ENCODE measurements at places on chromosomes 13 and 19.
A peak's percentile ranks its signal among the peaks of the same experiment; 100 is the strongest.

GRCh38 chr19:29880498-29881081, 61.4 kb upstream of the URI1 start:
- no peak for DNase-seq

GRCh38 chr19:41551212-41551610, 24.8 kb upstream of the CEACAM21 start:
- DNase-seq: no peak

DNA sequence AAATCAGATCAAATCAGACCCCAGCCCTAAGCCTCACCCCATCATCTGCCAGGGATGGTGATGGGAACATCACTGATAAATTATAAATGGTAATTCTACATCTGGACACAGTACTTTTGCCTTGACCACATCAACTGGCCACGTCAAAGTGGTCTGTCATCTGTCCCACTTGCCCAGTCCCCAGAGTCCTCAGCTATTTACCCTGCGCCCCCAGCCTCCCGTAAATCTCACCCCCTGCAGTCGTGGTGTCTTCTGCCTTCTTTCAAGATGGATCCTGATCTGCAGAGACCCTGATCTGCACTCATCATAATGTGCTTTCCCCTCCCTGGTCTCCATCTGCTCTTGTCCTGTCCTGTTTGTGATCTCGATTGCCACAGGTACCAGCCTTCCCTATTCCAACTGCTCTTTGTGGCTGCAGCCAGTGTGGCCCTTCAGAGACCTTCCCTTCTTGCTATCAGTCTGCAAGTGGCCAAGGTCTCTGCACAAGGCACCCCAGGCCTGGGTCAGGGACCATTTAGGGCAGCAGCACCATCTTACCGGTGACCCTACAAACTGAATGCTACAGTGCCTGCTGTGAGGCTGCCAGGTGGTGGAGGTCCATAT, 26.7 kb upstream of the POP4 start:
- no peak for DNase-seq

GRCh38 chr13:39095500-39095899, 57.2 kb downstream of the NHLRC3 start:
- DNase-seq: peak; percentile 64

DNA sequence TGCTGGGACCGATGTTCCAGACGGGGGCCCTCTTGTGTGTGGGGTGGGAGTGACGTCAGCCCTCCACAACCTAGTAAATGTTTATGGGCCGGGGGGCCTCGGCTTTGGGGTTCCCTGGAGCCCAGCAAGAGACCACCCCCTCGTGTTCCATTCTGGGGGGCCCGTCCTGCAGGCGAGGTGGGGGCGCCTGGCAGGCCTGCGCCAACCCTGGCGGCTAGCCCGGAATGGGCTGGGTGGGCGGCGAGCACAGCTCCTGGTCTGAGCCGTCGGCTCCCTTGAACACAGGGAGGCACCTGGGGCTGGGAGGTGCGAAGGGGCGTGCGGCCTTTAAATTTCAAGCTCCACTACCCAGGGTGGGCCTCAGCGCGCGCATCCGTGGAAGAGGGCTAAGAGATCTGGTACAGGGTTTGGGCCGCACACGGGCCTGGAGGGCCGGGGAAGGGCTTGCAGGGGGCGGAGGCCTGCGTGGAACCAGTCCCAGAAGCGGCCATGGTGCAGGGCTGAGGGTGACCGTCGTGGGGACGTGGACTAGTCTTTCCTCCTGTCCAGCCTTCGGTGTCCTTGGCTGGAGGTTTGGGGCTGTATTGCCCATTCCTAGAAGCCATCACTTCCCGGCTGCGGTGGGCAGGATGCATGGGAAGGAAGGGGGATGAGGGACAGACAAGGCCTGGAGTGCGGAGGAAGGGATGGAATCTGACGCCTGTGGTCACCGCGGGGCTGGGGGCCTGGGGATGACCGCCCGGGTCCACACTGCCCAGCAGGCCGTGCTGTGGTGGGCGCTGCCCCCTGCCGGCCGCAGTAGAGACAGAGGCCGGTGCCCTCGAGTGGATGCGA, 11.4 kb downstream of the NDUFA11 start:
- no peak for DNase-seq

DNA sequence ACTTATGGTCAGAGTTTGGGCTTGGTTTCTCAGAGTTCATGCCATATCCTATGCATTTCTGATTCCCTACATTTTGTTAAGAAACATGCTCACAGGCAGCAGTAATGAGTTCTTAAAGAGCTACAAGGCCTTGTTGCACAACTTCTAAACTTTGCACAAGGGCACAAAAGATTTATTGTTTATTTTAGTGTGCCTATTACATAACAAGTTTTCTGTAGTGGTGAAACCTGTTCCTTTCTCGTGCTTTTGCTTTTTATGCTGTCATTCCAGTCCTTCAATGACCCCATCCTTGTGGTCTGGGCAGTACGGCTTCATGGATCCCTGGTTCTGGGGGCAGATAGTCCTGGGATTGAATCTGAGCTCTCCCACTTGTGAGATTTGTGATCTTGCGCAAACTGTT, 17.8 kb downstream of the ZNF507 start:
- DNase-seq: no peak

GRCh38 chr19:46295401-46296201, 1.2 kb upstream of the HIF3A start:
- no peak for DNase-seq

DNA sequence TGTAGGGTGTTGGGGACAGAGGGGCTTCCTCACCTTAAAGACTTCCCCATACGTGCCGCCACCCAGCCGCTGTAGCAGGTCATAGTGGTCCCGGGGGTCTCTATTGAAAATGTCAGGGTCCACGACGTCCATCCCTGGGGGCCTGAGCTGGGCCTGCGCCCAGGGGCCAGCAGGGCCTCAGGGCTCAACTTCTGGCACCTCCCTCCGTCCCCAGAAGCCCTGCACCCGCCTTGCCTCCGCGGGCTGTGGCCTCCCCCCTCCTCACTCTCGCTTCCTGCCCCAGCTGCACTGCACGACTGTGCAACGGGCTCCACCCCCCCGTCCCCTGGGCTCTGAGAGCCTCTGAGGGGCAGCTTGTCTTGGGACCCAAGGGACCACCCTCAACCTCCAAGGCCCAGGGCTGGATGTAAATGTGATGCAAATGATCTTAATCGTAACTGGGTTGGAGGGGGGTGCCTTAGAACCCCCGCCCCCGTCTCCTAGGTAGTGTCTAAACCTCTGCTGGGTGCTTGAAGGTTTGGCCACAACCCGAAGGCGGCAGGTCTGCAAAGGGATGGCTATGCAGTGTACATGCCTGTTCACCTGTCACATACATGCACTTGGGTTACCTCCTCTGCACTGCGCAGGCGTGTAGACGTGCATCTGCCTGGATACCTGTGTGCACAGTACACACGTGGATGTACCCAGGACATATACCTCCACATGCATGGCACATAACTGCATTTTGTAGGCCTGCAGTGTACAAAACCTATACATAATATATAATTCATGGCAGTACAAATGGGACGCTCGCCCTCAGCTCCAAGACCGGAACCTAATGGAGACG, at the start of gene MAP4K1:
Gene MAP4K1 (minus strand): TSS at position 190 of the 826 bp plus-strand sequence. CDS start 58 bp downstream, at position 132.
- DNase-seq: peak; percentile 70

DNA sequence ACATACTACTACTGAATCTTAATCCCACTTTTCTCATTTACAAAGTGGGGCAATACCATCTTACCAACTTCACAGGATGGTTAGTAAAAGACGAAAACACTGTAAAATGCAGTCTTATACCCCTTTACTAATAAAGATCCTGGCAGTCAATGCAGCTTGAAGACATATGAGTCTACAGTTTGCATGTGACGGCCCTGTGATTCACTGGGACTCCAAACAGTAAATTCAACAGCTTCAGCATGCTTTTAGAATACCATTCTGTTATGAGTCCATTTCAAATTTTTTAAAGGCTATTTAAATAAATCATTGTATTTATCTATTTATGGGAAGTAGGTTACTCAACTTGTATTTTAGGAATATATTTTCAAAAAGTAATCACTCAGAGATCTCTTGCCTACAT, 629.1 kb downstream of the LIG4 start:
- no peak for DNase-seq

DNA sequence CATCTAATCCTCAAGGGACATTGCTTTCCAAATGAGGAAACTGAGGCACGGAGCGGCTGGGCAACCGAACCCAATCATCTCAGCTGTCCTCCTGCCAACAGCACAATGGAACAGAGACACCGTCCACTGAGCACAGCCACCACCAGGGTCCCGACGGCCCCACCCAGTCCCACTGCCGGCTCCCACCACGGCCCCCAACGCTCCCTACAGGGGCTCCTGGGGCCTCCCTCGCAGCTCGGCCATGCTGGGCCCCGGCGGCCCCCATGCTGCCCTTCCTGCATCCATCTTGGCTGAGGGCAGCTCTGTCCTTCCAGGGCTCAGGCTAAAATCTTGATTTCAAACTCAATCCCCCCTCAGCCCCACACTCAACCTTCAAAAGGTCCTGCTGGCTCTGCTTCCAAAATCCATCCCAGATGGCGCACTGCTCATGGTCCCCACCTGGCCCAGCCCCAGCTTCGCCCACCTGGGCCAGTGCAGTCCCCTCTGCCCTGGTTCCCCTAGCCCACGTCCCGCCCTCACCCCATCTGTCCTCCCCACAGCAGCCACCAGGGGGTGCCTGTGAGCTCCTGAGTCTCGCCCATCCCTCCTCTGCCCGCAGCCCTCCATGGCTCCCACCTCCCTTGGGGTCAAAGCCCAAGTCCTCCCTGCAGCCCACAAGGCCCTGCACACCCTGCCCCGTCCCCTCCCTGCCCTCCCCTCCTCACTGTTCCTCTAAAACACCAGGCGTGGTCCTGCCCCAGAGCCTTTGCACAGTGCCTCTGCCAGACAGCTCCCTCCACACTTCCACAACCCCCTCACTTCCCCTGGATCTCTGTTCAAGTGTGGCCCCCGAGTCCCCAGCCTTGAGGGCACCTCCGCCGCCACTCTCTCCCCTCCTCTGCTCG, 7.9 kb downstream of the PIP5K1C start:
- DNase-seq: no peak

DNA sequence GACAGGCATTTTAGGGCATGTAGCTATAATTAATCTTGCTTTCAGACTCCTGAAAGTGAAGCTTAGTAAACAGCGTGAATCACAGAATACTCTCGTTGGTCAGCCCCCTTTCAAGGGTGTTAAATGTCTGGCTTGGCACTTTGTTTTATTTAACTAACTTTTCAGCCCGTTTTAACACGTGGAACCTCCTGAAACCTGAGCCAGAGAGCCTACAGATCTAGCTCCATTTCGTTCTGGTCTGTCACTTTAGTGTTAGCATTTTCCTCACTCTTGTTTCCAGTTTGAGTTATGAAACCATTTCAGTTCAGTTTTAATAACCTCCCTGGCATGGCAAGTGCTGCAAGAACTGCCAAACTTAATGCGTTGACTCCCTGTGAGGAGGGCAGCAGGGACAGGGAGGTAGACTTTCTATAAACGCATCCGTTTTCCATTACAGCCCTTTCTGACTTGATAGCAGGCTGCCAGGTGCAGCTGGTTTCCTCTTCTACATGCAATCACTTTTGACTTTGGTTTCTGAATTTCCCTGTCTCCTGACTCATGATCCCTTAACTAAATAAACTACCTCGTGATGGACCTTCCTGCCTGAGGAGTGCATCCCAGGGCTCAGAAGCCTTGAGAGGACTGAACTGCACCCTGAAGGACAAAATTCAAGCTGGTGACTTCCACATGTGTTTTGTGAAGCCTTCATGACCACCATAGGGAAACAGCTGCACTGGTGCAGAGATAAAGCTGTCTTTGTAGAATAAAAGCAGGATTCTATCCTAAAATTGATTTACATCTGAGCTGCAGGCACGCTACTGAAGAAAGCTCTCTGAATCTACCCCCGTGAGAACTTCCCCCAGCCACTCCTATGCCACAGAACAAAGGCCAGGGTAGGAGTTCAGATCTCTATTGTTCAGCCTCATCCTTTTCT, 192.6 kb downstream of the DLEU7 start:
- DNase-seq: peak; percentile 71

DNA sequence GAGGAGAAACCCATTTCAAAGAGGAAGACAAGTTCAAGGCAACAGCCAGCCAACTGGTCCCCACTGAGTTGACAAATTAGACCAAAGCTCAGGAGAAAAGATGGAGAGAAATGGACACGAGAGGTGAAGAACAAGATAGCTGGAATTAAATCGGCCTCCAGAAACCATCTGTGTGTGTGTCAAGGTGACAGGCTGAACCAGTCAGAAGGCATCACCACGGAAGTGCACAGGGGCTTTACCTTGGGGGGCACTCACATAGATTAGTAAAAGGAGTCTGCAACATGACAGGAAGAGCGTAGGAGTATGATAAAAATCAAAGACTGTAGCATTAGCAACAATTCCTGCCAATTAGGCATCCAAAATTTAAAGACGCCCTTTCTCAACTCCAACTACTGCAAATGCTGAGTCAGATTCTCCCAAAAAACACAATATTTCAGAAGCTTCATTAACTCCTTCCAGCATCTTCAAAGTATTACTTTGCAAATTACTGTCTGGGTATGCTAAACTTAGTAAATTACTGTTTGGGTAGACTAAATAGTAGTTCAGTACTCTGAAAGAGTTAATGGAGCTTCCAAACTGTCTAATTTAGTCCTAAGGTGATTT, 66.2 kb downstream of the FOXO1 start:
- no peak for DNase-seq
